WERI-Rb-1 (cell line): ENCODE measurements at places on chromosomes 4 and X.

DNA sequence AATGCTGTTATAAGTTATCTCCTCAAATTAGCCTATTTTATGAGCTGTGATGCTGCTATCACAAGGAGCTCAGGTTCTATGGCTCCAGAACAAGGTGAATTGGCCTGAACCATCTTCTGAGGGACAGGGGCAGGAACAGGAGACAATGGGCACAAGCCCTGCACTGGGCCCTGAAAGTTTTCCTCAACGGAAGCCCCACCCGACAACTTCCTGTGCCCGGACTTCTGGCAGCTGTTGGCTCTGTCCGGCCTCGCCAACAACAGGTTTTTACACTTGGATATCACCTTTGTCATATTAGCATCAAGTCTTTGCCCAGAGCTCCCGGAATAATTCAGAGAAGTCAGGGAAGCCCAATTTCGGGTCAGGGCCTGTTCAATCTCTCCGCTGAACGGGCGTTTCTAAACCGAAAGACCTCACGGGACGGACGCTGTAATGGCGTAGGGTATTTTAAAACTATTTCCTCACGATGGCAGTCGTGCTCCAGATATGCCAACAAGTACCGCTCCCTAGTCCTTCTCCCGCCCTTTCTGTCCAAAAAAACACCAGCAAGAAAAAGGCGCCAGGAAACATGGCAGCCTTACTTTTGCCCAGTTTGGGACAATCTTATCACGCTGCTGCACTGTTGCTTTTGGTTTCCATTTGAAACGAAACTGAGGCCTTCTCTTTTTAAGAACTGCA is 201.0 kb upstream of the STK26 start:
- DNase-seq, result peak; percentile 72

GRCh38 chr4:78217557-78217956 is 160.4 kb downstream of the FRAS1 start:
- no peak for DNase-seq

DNA sequence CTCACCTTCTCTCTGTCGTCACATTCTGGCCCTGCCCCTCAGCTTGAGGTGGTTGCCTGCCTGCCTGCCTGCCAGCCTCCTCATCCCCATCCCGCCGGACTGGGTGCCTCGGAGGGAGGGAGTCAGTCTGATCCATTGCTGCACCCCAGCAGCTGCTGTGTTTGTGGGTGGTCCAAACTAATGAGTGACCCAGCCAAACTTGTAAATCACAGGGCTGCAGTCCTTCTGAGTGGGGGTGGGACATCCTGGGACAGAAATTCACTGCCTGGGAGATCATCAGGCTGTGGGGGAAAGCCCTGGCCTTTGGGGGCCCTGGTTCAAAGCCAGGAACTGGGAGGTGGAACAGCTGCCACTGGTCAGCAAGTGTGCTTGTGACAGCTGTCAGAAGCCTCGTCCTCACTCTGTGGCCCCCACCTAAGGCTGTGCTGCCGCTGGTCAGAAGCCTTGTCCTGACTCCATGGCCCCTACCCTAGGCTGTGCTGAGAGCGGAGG is 5.6 kb downstream of the GPR78 start:
- DNase-seq, result no peak

- no peak for DNase-seq
Measured at GRCh38 chr4:45971108-45971507, 152.7 kb downstream of the GABRG1 start.

DNA sequence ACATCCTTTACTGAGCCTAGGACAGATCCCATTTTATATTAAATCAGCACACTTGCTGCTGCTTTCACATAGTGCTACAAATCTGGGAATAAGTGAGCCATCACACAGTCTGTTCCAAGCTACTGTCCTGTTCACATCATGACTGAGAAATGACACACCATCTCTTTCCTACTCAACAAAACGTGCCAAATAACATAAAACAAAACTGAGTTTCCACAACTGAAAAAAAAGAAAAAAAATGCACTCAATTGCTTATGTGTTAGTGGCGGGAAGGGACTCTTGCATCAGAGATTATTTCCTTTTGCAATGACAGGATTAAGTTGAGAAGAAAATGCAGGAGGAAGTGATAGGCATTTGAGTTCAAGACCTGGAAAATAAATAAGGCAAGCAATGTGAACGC is 109.0 kb downstream of the SHROOM4 start:
- DNase-seq, result no peak

- DNase-seq, result no peak
Measured at GRCh38 chrX:10110984-10111363, 45.8 kb upstream of the CLCN4 start.

DNA sequence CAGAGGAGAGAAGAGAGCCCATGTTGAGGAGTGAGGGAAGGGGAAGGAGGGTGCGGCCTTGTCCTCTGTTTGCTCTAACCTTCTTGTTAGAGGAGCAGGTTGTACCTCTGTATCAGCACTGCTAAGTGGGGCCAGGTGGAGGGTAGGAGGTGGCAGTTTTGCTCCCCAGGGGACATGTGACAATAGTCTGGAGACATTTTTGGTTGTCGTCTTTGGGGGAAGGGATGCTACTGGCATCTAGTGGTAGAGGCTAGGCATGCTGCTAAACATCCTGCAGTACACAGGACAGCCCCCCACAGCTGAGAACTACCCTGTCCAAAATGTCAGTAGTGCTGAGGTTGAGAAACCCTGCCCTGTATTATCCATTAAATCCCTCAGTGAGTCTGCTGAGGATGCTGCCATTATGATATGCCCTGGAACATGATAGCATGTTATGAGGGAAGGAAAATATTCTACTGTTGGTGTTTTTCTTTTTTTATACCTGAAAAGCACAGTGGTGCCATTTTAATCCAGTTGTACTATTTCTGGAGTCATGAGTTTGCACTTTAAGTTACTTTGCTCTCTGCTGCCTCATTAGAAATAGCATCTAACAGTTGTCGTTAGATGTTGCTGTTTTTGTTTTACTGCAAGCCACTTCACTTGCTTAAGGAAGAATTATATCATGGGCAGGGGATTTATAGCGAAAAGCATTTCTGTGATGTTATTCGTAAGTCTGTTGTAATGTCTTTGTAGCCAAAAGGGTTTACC is 90.6 kb downstream of the LRP2BP start:
- DNase-seq, result peak; percentile 46

DNA sequence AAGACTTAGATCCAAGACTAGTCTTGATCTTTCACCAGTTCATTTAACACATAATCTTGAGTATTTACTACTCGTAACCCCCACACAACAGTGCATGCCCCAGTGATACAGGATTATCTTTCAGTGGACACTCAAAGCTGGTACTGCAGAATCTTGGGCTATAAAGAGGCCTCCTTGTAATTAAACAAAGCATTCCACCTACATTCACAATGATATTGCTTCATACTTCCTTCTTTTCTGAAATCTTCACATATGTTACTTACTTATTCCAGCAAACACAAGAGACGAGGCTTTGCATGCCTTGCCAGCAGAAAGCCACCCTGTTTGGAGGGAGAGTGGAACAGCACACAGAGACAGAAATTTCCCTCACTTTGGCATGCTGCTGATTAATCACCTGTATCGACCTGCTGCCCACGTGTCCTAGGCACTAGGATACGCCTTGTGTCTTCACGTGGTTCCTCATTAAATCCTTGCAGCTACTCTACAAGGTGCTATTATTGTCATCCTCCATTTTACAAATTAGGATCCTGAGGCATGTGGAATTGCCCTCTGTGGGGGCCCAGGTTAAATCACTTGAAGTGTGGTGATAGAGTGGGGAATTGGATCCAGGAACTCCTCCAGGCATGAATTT is 77.3 kb downstream of the FAM184B start:
- DNase-seq, result no peak

GRCh38 chr4:174209341-174209740 is 74.1 kb downstream of the FBXO8 start:
- DNase-seq, result no peak

DNA sequence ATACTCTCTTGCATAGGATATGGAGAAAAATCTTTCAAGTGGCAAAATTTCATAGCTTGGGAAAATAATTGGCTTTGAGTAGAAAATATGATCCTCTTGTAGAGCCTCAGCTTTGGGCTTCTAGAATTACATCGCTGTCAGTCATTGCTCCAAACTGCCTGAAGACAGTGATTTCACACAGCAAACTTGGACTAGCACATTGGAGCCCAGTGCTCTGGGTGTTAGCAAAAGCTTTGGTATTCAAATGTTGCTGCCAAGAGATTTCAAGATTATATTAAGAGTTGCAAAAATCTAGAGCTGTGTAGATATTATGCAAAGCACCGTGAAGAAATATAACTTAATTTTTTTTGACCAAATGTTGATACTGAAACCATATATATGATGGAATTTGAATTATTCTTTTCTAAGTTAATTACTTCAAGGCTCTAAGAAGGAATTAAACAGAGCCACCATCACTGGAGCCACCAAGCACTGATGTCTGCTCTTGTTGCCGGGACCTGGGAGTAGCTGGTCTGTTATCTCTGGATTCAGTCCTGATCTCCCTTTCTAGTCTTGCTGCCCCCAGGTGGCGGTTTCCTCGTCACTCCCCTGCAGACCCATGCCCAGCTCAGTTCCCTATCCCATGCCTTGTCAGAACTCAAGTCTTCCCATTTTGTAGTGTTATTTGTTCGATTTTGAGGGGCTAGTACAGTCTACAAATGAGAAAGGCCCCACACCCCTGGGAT is 260.7 kb upstream of the SFRP2 start:
- peak; percentile 78 for DNase-seq

GRCh38 chr4:38154681-38155588 is 194.7 kb downstream of the PTTG2 start:
- DNase-seq, result no peak

DNA sequence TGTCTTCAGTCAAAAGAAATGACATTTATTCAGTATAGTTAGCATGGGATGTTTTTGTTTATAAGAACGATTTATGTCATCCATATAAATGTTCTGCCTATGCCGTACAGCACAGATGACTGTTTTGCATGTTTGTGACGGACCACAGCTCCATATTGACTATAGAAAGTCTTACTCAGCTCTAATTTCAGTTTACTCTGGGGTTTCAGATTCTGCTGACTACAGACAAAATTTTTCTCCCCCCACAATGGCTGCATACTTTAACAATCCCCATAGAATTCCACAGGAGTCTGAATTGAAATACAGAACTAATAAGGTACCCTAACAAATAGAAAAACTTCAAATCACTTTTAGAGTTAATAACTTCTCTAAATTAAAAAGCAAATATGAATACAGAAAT is 191.0 kb downstream of the SCFD2 start:
- DNase-seq, result no peak

- DNase-seq, result no peak
Measured at GRCh38 chr4:57672846-57673433, 562.8 kb upstream of the IGFBP7 start.

DNA sequence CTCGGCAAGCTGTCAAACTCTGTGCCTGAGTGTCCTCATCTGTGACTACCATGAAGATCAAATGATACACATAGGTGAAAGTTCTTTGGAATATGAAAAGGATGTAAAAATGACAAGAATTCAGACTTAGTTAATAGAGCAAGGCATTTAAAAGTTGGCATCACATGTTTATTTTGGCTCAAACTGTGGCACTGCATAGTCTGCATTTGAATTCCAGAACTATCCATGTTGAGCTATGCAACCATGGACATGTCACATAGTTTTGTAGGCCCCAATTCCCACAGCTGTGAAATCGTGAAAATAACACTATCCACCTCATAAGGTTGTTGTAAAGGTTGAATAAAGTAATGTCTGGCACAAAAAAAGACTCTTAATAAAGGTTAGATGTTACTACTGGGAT is 33.9 kb downstream of the AFF2 start:
- DNase-seq, result no peak

- DNase-seq, result no peak
Measured at GRCh38 chr4:128703948-128704347, 105.6 kb upstream of the JADE1 start.

- DNase-seq, result no peak
Measured at GRCh38 chrX:117641913-117642656, 474.5 kb downstream of the KLHL13 start.

DNA sequence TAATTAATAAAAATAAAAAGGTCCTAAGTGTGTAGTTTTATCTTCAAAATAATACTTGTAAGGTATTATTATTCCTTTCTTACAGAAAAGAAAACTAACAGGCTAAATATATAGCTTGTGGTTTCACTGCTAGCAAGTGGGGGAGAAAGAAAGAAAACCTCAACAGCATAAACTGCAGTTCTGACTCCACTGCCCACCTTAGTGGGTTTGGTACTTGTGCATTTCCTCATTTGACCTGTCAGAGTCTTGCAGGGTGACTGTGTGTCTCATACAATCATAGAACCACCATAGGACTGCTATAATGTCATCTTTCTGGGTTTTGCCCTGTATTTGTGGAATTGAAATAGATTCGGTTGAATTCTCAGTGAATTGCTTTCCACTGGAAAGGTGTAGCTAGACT is 94.7 kb upstream of the PUDP start:
- DNase-seq, result no peak

DNA sequence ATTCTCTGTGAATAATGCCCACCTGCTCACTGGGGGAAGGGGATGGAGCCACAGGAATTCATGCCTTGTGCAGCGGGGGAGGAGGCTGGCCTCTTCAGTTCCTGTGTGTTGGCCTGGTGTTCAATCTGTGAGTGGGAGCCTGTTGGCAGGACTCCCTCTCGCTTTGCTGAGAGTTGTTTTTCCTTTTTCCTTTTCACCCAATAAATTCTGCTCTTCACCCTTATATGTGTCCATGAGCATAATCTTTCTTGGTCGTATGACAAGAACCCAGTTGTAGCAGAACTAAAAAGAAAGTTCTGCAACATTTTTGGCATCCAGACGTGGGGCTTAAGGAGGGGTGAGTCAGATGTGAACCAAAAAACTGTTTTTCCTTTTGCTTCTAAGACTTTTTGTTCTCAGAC is 235.2 kb upstream of the HDX start:
- no peak for DNase-seq

DNA sequence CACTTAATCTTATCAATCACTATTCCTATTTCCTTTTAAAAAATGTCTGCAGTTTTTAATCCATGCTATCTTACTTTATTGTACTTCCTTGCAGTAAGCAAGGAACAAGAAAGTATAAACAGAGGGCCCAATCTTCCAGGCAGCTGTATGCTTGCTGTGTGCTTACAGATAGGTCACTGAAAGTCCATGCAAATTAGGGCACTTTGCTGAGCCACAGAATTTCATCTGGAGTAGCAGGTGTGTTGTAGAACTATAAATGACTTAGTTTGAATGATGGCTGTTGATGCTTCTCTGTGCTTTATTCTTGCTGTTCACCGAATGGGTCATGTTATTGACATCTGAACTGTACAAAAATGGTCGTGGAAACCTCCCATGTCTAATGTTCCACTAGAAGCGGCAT is 154.6 kb downstream of the ATOH1 start:
- DNase-seq, result no peak

DNA sequence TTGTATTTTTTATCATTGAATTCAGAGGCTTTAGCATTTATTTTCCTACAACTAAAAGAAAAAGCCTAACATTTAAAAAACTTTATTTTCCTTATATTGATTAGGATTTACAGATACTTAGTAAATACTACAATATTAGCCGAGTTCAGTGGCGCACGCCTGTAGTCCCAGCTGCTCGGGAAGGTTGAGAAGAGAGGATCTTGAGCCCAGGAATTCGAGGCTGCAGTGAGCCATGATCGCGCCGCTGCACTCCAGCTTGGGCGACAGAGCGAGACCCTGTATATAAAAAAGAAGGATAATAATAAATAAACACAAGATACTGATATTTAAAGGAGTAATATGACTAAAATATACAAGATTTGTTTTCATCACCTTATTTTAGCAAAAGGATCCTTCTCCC is 681 bp upstream of the UPF3B start:
- peak; percentile 8 for DNase-seq

- DNase-seq, result no peak
Measured at GRCh38 chr4:141132709-141133145, 542 bp downstream of the RNF150 start.
